ENCODE measurements at places on chromosomes 5 and 9. TPM values are rescaled to one million over a fixed set of nuclear protein-coding genes. Genes with fewer than 3 reads are reported as not detected.

Gene HCN1
- polyA plus RNA-seq, result not detected

Gene IFNA21
- not detected for polyA plus RNA-seq

Gene IL3
- not detected for polyA plus RNA-seq

Gene NAIF1
- polyA plus RNA-seq, result 8.2 TPM

Gene TIMD4
- 0.16 TPM for polyA plus RNA-seq

Gene MYMK
- polyA plus RNA-seq, result not detected

Gene ADAMTS19
- 0.02 TPM for polyA plus RNA-seq
